ENCODE measurements at places on chromosomes 2 and 18.

DNA sequence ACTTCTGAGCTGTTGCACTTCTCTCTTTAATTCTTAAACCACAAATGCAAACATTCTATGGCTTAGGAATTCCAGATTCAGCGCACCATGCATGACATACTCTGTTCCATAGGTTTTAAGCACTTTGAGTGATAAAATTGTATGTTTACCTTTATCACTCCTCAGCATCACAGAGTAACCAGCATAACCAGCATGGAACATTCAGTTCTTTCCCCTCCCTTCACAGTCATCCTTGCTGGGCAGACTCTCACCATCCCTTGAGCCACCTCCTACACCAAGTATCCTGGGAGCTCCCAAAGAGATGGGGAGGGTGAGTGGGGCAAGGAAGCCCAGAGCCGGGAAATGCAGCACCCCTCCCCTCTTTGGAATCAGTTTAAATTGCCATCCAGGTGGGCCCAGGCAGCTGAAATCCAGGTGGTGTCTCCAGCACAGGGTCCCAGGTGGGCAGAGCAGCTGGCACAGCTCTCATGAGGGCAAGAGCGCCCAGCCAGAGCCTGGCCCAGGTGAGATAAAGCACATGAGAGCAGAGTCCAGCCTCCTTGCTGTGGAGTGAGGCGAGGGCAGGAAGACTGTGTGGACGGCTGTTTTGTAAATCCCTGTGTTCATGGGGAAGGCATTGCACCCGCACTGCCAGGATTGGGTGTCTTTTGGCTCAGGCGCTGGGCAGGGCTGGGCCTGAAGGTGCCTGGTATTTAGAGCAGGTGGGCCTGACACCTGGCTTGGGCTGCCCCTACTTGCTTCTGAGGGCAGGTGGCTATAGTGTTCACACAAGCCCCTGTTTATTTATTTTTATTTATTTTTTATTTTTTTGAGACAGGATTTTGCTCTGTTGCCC is 36.8 kb downstream of the LAMA3 start:
- no peak for DNase-seq

- DNase-seq = no peak
Measured at GRCh38 chr2:221958224-221958623, 340.6 kb downstream of the PAX3 start.

DNA sequence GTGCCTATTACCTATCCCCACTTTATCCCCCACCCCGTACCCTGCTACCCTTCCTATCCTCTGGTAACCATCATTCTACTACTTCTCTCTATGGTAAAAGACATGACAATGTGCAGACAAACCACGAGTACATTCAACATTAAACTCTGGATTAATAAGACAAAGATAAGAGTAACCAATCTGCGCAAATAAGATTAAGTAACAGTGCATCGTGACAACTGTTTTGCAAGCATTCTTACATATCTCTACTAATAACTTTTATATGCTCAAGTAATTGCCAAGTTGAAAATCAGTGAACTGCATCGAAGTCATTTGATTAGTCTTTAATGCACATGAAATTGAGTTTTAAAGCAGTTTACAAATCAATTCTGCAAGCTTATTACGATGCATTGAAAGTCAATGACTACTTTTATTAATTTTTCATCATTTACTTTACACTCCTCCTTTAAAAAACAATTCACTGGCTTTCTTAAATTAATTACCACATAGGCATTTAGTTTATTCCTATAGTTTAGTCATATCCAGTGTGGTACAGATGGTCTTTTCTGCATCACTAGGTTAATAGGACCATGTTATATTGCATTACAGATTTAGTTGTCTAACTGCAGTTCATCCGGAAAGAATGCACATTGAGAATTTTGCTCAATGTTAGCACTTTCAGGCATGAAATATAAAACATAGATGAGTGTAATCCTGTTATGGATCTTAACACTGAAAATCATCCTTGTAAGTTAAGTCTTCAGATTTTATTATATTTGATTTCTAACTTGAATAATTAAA is 178.1 kb downstream of the GCA start:
- DNase-seq = no peak

GRCh38 chr2:232872826-232873225 is 2.8 kb downstream of the SNORC start:
- no peak for DNase-seq

- no peak for DNase-seq
Measured at GRCh38 chr2:201644001-201644400, 698 bp upstream of the TMEM237 start.

GRCh38 chr2:109408043-109408335 is 205.8 kb downstream of the SEPTIN10 start:
- no peak for DNase-seq

GRCh38 chr2:218435003-218435982 is 16.4 kb downstream of the VIL1 start:
- no peak for DNase-seq

DNA sequence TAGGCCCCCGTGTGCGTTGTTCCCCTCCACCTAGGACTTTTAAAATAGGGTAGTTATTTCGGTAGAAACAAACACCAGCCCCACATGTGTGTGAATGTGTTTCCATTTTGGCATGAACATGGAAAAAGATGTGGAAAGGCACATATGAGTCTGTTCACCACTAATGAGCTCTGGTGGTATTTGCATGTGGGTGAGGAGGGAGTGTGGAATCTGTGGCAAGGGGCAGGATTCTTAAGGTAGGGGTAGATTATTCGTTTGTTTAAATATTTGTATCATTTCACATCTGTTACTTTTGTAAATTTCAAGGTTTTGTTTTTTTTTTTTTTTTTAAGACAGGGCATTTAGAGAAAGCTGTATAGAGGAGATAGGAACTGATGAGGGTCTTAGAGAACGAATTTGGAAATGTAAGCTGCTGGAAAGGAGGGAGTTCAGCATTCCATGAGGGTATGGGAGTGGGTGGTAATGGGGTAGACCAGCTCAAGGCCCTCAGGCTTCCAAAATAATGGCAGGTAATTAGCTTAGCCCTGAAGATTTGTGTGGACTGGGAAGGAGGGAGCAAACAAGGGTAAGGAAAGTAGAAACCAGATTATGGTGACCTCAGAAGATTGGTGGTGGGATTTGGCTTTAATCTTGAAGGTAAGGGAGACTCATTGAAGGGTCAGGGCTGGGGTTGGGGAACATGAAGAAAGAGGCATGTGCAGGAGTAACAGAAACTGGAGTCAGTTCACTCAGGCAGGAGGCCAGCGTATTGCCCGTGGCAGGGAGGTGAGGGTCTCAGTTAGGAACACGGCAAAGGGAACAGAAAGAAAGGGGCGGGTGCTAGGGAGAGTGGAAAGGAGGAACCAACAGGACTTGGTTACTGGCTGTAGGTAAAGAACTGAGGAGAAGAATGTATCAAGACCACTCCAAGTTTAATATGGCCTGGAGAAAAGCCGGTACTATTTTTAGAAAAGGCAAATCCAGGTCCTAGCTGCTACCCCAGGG is 123.6 kb downstream of the PLB1 start:
- DNase-seq = no peak

GRCh38 chr2:146031158-146031557 is 1511.2 kb upstream of the ZEB2 start:
- DNase-seq = no peak
